Mesenteric fat pad (tissue), 1 donor: ENCODE measurements at places on chromosomes 13 and 19. TPM values are rescaled to one million over a fixed set of nuclear protein-coding genes. Genes with fewer than 3 reads are reported as not detected.

- DNase-seq = no peak
Measured at GRCh38 chr19:11704626-11705025, 34.1 kb downstream of the ZNF823 start.

DNA sequence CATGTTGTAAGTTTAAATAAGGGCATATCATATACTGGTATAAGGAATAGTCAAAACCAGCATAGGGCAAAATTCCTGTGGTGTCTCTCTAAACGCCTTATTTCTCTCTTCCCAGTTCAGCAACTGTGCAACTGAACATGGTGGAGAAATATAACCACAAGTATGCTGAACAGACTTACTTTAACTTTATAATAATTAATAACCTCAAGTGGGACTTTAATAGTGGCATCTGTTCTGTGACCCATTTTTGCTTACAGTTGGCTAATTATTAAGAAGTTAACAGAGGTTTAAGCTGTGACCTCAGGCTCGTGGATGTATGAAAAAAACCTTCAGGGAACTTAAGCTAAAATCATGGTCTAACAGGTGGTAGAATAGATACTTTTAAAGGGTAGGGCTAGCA is 54.3 kb downstream of the MICU2 start:
- DNase-seq = no peak

DNA sequence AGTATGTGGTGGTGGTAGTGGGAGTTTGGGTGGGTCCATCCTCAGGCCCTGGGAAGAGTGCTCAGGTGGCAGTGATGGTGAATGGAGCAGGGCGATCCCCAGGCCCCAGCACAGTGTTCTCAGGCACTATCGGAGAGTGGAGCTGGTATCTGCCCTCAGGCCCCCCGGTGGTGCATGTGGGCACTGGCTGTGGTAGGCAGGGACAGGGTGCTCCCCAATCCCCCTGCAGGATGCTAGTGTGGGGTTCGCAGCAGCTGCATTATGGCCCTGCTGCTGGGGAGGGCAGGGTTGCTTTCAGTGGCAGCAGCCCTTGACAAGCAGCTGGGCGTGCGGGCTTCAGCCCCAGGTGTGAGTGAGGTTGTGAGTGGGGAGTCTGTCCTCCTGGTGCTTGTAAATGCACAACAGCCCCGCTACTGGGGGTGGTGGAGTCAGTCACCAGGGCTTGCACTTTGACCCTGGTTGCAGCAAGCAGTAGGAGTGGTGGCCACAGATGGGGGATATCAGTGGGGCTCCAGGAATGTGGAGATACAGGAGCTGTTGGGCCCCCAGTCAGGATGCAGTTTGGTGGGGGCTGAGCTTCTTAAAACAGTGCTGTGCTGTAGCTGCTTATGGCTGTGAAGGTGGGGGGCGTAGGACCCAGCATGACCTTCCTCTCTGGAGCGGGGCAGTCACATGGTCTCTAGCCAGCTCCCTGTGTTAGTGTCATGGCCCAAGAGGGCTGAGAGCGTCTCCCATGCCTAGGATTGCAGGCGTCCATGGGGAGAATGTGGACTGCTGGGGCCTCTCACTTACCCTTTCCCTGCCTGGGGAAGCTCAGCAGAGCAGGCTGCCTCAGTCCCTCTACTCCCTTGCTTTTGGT is 38.7 kb upstream of the ARHGEF7 start:
- DNase-seq = no peak

Gene HRC
- total RNA-seq = 1.3 TPM

DNA sequence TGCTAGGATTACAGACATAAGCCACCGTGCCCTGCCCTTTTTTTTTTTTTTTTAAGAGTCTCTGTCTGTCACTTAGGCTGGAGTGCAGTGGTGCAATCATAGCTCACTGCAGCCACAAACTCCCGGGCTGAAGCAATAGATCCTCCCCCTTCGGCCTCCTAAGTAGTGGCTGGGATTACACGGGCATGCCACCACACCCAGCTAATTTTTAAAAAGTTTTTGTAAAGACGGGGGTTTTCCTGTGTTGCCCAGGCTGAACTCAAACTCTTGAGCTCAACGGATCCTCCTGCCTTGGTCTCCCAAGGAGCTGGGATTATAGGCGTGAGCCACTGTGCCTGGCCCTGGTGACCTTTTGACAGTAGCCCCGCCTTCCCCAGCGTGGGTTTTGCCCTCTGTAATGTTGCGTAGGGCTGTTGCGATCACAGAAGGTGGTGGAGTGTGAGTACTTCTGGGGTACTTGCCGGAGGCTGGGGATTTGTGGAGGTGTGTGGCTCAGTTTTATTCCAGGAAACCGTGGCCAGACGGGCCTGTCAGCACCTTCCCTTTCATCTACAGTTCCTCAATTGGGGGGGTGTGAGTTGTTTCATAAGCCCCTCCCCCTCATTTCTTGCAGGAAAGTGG is 11.6 kb upstream of the RETN start:
- no peak for DNase-seq

- no peak for DNase-seq
Measured at GRCh38 chr19:1540365-1540925, 16.6 kb downstream of the PLK5 start.

DNA sequence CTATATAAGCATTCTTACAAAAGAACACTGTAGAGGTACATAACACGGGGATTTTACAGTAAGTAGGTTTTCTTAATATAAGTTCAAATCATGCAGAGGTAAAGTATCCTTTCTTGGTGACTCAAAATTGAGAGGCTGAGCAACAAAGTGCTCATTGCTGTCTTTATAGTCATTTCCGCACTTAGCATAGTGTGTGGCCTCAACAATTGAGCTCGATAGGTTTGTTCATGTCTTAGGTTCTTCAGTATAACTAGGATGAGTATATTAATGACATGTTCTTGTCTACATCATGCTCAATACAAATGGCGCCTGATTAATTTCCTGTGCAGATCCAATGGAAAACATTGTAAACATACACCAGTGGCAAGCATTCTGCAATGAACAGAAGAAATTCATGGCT is 1.4 kb downstream of the WDFY2 start:
- no peak for DNase-seq

GRCh38 chr19:4693471-4694121 is 23.5 kb upstream of the MYDGF start:
- no peak for DNase-seq

Gene FGF9
- 0.80 TPM for total RNA-seq

DNA sequence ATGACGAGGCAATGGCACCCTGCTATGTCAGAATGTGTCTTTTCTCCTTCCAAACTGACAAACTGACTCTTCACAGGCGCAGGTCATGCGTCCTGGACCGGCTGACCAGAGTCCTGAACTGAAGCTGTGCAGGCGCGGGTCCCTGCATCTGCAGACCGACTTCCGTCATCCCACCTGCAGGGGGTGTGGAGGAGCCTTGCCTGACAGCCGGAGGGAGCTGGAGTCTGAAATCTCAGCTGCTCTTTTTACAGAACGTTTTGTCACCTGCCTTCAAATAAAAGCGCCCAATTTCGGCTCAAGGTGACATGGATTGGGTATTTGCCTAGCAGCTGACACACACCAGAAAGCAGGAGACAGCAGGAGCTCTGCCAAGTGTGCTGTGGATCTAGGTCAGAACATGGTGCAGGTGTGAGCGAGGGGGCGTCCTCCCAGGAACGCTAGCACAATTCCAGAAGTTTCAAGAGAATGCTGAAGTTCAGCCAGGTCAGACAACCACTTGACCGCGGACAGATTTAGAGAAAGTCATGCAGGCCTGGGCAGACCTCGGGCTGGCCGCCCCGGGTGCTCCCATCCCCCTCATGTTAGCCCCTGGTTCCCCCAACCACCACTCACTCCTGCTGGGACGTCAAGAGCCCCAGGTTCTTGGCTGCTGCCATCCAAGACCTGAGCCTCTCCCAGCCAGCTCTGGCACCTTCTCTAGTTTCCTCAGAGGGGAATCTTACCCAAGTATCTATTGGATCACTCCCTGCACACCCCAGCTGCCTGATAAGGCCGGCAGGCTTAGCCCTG is 32.8 kb downstream of the ELL start:
- DNase-seq = no peak

GRCh38 chr13:26412936-26413716 is 144.4 kb upstream of the WASF3 start:
- DNase-seq = no peak

Gene POMP
- 88.7 TPM for total RNA-seq

DNA sequence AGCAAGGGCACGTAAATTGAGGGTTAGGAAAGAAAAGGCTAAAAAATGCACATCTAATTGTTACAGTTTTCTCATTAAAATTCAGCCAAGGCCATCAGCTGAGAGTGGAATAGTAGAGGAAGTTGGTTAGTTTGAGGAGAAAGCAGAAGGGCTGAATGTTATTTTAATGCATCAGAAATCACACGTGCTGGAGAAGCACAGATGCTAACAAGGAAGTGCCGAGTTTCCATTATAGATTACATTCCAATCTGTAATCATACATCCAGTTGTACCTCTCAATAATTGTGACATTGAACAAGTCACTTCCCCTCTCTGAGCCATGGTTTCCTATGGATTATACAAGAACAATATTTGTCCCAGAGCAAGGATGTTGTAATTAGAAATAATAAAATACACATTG is 25.1 kb downstream of the FPR3 start:
- DNase-seq = no peak

Gene C5AR1
- total RNA-seq = 135 TPM

- DNase-seq = no peak
Measured at GRCh38 chr13:52851137-52851962, 2.9 kb upstream of the PCDH8 start.

Gene CEACAM16
- total RNA-seq = not detected

GRCh38 chr13:109331898-109332297 is 454.5 kb downstream of the IRS2 start:
- DNase-seq = no peak

GRCh38 chr13:109759609-109760008 is 26.8 kb downstream of the IRS2 start:
- DNase-seq = no peak

- DNase-seq = no peak
Measured at GRCh38 chr19:50897612-50898011, 13.6 kb downstream of the KLK4 start.

- no peak for DNase-seq
Measured at GRCh38 chr13:44971656-44972595, 17.3 kb downstream of the NUFIP1 start.

Gene SIGLEC10
- total RNA-seq = 5.2 TPM

GRCh38 chr13:39789451-39789850 is 134.0 kb downstream of the COG6 start:
- no peak for DNase-seq

- DNase-seq = no peak
Measured at GRCh38 chr19:55443045-55443823, at the start of gene SHISA7. TSS of gene SHISA7 (minus strand) at chr19:55443300. CDS start at chr19:55442863, 437 bp downstream.
